ENCODE measurements at places on chromosomes 6 and 20.

DNA sequence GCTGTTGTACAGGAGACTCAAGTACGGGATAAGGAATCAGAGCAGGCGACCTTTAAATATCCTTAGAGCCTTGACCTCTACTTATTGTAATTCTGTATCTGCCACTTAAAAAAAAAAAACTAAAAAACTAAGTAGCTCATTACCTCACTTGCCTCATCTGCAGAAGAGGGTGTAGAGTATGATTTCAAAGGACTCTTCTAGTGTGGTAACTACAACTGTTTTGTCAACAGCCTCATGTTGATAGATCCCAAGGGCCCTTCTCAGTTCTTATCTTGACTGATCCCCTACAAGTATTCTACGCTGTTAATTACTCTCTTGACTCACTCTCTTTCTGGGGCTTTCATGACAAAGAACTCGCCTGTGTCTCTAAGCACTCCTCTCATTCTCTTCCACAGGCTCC is 16.7 kb upstream of the PDYN start:
- DNase-seq = no peak

DNA sequence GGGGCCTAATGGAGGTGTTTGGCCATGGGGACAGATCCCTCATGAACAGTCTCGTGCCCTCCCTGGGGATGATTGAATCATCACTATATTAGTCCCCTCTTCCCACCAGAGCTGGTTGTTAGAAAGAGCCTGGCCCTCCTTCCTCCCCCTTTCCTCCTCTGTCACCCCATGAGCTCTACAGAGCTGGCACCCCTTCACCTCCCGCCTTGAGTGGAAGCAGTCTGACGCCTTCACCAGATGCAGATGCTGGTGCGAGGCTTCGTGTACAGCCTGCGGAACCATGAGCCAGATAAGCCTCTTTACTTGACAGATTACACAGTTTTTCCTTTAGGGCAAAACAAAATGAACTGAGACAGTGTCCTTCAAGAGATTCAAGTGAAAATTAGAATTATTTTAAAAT is 74.4 kb upstream of the RIPOR2 start:
- no peak for DNase-seq

- DNase-seq = peak; percentile 52
Observed at GRCh38 chr20:1775117-1775516, 117.5 kb upstream of the SIRPG start.

DNA sequence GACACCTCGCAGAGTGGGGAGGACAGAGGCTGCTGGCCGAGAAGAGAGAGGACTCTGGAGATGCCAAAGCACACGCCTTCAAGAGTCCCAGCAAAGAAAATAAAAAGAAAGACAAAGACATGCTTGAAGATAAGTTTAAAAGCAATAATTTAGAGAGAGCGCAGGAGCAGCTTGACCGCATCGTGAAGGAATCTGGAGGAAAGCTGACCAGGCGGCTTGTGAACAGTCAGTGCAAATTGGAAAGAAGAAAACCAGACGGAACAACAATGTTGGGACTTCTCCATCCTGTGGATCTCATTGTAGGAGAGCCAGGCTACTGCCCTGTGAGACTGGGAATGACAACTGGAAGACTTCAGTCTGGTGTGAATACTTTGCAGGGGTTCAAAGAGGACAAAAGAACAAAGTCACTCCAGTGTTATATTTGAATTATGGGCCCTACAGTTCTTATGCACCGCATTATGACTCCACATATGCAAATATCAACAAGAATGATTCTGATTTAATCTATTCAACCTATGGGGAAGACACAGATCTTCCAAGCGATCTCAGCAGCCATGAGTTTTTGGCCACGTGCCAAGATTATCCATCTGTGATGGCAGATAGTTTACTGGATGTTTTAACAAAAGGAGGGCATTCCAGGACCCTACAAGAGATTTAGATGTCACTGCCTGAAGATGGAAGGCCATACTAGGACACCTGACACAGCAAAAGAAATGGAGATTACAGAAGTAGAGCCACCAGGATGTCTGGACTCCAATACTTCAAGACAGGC is 52.2 kb downstream of the REV3L start:
- DNase-seq = no peak

DNA sequence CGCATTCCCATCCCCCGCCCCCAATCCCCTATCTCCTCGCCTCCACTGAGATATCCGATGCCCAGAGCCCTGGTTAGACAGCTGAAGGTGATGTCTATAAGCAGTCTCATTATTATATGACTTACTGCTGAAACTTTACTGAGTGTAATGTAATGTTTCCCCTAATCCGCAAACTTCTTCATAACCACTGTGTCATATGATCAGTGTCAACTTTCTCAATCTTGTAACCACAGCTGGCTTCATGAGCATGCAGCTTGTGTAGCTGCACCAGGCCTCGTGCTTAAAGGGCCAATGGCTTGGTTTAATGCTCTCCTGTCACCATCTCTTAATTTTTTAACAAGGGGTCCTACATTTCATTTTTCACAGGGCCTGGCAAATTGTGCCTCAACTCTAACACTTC is 8.1 kb downstream of the ASIP start:
- DNase-seq = peak; percentile 56

GRCh38 chr6:53811746-53812145 is 16.9 kb downstream of the LRRC1 start:
- no peak for DNase-seq

DNA sequence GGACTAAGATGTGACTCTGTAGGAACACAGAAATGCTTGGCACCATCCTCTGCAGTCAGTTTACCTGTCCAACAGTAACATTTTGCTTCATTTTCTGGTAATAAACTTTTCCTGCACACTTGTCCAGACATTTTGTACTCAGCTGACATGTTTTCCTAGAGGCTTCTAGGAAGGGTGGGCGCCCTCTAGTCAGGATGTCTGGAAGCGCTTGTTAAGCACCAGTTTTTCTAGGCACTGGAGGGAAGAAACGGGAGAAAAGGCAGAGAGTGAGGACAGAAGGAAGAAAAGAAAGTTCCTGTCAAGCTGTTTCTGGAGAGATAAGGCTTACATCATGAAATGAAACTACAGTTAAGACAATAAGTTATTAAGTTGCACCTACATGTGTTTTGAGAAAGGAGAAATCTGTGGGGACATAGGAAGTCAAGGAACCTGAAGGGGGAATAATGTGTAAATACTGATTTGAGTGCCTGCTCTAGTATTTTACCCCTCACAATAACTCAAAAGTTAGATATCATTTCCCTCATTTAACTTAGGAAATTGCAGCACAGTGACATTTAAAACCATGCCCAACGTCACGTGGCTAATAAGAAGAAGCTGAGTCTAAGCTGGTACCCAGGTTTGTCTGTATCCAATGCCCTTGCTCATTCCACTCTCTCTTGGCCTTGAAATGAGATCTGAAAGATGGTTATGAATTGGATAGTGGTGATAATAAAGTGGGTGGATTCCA is 42.7 kb upstream of the TNFRSF21 start:
- no peak for DNase-seq

DNA sequence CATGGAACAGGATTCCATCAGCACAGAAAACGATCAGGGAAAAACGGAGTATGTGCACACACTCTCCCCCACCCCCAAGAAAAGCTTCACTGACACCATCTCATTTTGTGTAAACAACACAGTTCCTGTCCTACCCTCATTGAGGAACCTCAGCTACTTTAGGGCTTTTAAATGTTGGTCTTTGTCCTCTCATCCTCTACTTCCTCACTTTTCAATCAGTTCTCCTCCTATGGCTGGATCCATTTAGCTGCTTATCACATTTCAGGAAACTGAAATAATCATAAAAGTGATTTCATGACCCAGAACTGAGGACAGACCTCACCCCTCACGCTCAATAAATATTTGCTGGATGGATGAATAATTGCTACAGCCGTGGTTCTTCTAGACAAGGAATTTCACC is 33.1 kb upstream of the PNRC1 start:
- no peak for DNase-seq

DNA sequence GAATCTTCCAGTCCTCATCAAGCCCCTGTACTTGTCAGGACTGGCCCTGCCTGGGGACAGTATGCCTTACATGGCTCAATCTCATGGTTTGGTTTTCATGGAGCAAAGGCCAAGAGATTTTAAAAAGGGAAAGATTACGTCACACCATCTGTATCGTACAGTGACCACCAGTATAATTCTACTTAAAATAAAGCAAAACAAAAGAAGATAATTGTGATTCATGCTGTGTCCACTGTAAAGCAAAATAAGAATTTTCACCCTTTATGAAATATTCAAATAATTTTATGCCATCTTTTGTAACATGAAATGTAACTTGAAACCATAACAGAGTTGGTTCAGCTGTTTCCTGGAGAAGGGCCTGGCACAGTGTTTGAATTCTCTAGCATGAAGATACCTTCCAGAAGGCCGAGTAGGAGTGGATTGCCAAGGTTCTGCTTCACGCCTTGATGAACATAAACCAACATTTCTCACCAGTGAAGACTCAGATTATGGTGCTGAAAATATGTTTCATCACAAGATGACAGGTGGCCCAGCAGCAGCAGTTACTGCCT is 486.5 kb downstream of the RFPL4B start:
- no peak for DNase-seq

GRCh38 chr6:43983191-43983590 is 144.1 kb downstream of the MRPL14 start:
- no peak for DNase-seq

GRCh38 chr6:34791701-34792604 is at the start of gene BLTP3A:
BLTP3A (plus strand) TSS chr6:34792083; CDS start chr6:34792251, 168 bp downstream.
- peak; percentile 49 for DNase-seq

- peak; percentile 88 for DNase-seq
Observed at GRCh38 chr6:107264357-107264840, 149.1 kb upstream of the BEND3 start.

DNA sequence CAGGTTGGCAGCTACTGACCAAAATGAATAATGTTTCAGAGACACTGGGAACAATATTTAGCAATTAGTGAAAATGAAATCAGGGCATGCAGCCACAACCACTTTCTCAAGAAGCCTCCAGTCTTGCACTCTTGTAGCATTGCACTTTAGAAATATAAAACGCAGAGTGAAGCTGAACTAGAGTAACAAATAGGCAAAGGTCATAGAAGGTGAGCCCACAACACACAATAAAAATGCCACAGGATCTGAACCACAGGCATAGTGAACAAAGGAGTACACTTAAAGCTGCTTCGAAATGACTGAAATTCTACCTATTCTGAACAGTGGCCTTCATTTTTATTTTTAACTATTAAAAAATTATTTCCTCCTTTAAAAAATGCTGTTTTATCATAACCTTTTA is 25.0 kb downstream of the DDO start:
- DNase-seq = no peak

DNA sequence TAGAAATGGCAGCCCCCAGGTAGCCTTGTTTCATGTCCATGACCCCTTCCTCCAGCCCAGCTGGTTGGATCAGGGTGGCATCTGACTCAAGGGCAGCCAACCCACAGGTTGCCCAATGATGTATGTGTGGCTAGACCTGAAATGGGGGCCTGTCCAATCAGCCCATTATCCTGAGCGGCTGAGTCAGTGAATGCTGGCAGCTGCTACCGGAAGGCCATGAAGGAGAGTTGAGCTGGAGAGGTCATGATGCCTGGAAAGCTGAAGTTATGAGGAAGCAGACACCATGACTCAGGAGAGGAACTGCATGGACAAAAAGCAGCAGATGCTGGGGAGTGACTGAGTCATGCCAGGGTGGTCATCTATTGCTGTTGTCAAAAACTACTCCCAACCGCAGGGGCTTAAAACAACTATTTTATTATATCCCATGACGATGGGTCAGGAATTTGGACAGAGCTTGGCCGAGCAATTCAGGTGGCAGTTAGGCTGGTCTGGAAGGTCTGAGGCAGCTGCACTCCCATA is 67.3 kb downstream of the MDGA1 start:
- DNase-seq = peak; percentile 99

GRCh38 chr6:132405143-132405915 is 4.1 kb upstream of the MOXD1 start:
- DNase-seq = peak; percentile 40

GRCh38 chr6:53180678-53181077 is 32.0 kb upstream of the GCM1 start:
- DNase-seq = no peak

DNA sequence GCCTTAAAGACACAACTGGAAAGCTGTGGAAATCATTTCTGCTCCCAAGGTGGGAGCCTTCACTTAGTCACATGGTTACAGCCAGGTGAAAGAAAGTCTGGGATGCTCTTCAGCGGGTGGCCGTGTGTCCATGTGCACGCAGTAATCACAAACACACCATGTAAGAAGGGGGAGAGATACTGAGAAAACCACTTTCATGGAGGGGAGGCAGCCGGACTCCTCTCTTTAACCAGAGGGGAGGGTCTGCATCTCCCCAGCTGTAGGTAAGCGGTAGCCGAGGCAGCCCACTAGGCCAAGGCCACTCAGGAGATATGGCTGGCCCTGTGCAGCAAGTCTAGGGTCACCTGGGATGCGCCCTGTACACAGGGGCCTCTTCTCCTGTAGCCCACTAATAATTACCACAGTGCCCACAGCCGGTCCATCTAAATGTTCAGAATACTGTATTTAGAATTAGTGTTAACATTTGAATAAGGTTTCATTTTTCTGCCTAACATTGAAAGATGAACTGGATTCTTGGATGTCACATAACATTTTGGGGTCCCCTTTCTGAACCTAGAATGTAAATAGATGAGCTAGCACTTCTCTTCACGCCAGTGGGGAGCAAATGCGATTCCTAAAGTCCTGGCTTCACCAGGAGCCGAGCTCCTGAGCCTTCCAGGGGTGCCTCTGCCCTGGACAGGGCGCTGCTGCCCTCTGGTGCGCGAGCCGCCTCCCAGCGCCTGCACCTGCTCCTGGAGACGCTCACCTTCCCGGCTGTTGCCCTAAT is 15.9 kb downstream of the GPR31 start:
- peak; percentile 4 for DNase-seq

DNA sequence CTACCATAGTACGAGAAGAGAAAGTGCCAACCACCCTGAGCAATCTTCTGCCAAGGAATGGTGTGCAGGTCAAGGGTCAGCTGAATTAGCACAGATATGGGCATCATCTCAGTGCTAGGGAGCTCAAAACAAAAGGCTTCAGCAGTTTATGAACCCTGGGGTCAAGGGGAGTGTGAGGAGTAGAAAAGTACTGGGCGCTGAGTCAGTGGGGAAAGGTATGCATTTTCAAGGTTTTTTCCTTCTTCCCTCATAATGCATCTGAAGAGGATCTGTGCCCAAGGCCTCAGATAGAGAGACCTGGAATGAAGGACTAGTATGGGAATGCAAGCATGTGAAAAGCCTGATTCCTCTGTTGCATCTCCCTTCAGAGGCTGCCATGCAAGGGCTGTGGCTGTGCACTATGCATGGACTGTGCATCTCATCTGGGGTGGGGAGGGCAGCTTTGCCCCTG is 81.7 kb downstream of the PERP start:
- DNase-seq = no peak

DNA sequence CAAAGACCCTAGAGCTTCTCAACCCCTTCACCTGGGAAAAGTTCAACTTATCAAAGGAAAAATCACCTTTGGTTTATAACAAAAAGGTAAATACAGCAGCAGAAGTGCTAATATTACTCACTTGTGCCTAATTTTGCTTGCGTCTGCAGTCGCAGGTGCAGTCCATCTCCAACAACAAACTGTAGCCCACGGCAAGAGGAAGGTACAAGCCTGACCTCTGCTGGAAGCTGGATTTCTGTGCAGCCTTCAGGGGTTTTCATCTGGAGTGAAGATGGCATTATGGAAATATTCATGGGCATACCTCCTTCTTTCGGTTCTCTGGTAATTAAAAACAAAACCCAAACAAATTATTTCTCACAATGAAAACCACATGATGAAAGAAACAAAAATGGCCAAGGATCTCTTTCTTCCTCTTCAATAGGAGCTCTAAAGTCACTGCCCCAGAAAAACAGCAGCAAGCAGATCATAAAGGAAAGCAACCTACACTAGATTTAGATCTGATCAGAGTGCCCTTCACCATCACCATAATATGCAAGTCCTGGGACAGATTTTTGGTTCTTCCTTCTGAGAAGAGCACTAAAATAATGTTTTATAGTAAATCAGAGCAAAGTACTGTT is 7.8 kb downstream of the UBE3D start:
- DNase-seq = peak; percentile 56
